ENCODE measurements at places on chromosomes 11 and 22.

GRCh38 chr11:102614031-102614430 lies 11.1 kb downstream of the MMP20 start:
- H3K36me3 ChIP-seq = no peaks in the 10 kb centered on the region
- no peak for DNase-seq
- H3K4me3 ChIP-seq = no peak overlapping the region
- peaks cover 3% of the 10 kb centered on the region for H3K4me1 ChIP-seq
- H3K27me3 ChIP-seq = no peaks in the 10 kb centered on the region

DNA sequence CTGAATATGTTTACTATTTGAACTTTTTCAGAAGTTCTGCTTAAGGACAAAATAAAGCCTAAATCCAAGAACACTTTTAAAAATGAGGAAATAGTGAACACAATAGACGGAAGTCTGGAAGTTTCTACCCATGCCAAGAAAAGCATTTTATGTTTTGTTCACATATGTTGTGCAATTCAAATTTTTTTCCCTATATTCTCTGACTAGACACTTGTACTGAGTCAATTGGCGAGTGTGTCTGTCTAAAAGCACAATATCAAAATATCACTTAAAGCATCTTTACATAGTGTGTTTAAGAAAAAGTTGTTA lies 29.2 kb downstream of the INCENP start:
- H3K4me1 ChIP-seq = no peaks in the 10 kb centered on the region
- no peak overlapping the region for H3K27ac ChIP-seq
- no peak for DNase-seq
- H3K27me3 ChIP-seq = no peaks in the 10 kb centered on the region
- H3K4me3 ChIP-seq = no peak overlapping the region

DNA sequence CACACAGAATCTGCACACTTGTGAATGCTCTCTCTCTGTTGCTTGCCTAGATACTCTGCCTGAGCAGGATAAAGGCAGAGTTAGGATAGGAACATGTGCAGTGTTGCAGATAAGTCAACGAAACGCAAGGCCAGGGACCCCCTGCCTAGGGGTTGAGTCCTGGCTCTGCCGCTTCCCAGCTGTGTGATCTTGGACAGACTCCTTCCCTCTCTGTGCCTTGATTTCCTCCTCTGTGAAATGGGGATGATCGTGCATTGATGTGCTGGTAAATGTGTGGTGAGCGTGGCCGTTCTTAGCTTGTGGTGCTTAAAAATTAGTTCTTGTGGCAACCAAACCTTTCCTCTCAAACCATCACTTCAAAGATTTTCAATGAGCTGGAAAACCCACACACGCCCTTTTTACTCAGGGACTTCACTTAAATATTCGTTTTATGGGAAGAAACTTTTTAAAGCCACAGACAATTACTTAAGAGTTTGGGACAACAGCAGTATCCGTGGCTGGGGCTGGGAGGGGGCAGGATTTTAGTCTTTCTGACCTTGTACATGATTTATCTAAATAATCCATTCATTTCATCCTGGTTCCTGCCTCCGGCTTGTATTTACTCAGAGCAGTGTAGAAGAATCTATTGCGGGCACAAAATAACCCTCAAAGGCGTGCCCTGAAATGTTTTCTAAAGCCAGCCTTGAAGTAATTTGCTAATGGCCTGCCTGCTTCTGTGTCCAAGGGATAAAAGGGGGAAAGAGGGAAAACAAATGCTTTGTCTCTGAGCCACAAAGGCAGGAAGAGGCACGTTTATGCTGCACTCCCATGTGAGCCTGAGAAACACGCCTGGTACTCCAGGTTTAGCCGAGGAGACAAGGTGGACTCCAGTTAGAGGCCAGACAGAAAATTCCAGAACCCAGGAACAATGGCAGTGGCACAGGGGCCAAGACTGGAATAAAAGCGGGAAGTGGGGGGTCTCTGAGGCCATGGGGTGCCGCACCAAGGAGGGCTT lies 85.0 kb upstream of the CRYBB3 start:
- H3K4me1 ChIP-seq = peaks cover 37% of the 10 kb centered on the region
- no peak overlapping the region for H3K4me3 ChIP-seq
- peak overlapping the region; percentile 78 for H3K27ac ChIP-seq

DNA sequence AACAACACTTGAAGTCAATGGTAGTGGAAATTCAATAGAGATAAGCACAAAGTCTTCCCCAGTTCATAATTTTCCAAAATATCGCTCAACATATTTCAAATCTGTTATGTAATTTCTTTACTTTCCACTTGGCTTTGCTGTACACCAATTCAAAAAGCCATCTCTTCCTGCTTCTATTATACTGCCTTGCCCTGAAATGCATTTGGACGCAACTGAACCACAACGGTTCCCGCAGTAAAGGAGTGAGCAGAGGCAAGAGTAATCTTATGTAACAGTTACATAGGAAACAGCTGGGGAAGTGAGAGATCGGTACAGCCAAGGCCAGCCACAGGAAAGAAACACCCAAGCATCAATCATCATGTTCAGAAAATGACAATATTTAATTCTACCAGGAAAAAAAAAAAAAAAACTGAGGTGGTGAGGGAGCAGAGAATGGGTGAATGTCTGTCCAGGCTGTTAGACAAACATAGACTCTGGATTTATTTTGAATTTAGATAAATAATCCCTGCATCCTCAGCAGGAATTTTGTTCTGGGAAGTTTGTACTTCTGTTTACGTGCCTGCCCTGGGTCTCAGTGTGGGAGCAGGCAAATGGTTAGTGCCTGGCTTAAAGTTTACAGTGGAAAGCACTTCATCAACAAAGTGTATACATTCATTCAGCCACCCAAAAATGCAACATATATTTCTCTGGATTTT lies 392.2 kb downstream of the ETS1 start:
- H3K4me3 ChIP-seq = no peak overlapping the region
- no peaks in the 10 kb centered on the region for H3K27me3 ChIP-seq
- no peak overlapping the region for H3K27ac ChIP-seq
- peaks cover 15% of the 10 kb centered on the region for H3K4me1 ChIP-seq
- no peak for DNase-seq
- H3K36me3 ChIP-seq = no peaks in the 10 kb centered on the region

GRCh38 chr11:36455658-36456111 lies 54.4 kb downstream of the TRAF6 start:
- DNase-seq = no peak
- H3K27ac ChIP-seq = peak overlapping the region; percentile 58
- H3K36me3 ChIP-seq = peaks cover 35% of the 10 kb centered on the region
- H3K4me1 ChIP-seq = peaks cover 12% of the 10 kb centered on the region

DNA sequence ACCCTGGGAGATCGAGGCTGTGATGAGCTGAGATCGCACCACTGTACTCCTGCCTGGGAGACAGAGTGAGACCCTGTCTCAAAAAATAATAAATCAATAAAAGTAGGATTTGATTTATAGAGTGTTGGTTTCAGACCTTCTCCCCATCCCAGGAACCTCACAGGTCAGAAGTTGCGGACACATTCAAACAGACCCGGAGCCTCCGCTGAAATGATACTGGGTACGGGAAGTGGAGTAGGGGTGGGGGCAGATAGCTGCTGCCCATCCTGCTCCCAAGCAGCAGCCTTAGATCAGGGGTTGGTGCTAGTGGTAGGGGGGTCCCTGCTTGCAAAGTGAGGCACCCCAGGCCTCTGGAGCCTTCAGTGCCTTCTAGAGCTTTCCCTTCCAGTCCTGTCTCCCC lies 7.8 kb downstream of the PRDM11 start:
- no peak overlapping the region for H3K27ac ChIP-seq
- peaks cover 11% of the 10 kb centered on the region for H3K4me1 ChIP-seq
- no peaks in the 10 kb centered on the region for H3K27me3 ChIP-seq
- DNase-seq = no peak
- H3K36me3 ChIP-seq = no peaks in the 10 kb centered on the region
- H3K4me3 ChIP-seq = no peak overlapping the region

DNA sequence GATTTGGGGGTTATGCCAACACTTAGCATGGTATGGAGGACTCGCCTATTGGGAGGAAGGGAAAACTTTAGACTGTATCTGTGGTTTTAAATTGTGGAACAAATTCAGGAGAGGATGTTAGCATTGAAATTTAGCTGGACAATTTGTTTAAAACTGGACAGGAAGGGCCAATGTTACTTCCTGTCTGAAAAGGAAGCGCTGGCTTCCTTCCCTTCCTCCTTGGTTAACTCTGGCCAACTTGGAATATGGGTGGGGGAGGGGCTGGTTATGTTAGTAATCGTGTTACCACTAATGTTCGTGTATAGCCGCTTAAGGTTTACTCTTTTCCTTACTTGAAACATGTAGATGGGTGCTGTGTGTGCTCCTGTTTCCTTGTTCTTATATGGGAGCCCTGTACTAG lies 13.9 kb downstream of the CTNND1 start:
- H3K4me1 ChIP-seq = peaks cover 92% of the 10 kb centered on the region
- no peak for DNase-seq
- H3K27ac ChIP-seq = peak overlapping the region; percentile 93
- no peaks in the 10 kb centered on the region for H3K27me3 ChIP-seq
- no peak overlapping the region for H3K4me3 ChIP-seq
- H3K36me3 ChIP-seq = peaks cover 11% of the 10 kb centered on the region

DNA sequence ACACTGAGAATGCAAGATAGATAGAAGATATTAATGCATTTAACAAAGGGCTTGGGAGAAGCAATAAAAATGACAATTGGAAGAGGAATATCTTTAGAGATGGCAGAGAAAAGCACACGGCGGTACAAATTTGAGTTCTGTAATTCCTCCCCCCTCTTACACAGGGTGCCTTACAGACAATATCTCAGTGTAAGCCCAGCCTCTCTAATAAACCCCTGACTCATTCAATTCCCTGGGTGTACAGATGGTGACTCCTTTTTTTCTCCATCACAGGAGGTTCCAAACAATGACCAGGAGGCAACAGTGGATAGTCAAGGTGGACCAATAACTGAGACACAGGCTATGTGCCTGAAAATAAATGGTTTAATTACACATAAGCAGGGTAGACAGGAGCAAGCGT lies 598.6 kb downstream of the OPCML start:
- no peak for DNase-seq
- no peaks in the 10 kb centered on the region for H3K4me1 ChIP-seq
- H3K27me3 ChIP-seq = no peaks in the 10 kb centered on the region

DNA sequence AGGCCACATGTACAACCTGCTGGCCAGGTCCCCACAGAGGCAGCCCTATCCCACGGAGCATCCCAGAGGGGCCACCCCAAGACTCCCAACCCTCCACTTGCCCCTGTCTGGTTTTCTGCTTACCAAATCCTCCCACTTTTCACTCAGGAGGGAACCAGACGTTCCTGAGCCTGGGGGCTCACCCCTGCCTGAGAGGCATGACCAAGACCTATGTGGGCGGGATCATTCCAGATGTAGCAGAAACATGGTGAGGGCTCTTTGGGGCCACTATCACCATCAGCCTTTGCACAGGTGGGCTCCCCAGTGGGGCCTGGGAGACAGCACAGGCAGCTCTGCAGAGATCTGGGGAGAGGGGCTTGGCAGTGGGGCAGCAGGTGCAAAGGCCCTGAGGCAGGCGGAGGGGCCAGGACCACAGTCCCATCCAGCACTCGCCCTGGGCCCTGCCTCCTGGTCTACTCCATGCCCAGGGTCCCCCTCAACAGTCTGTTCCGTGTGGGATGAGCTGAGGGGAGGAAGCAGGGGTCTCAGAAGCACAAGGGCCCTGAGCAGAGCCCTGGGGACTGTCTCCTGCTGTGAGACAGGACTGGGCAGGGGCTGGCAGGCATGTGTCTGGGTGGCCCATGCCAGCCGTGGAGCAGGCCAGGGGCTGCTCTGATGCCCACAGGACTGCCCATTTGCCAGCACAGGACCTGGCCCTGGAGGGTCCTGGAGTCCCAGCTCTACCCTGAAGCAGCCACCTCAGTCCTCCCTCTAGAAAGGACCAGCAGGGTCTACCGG lies 9.4 kb downstream of the PIM3 start:
- peaks cover 4% of the 10 kb centered on the region for H3K36me3 ChIP-seq
- no peak for DNase-seq
- peak overlapping the region; percentile 12 for H3K27ac ChIP-seq
- no peaks in the 10 kb centered on the region for H3K27me3 ChIP-seq
- peaks cover 4% of the 10 kb centered on the region for H3K4me1 ChIP-seq

GRCh38 chr11:115670538-115671205 lies 166.5 kb upstream of the CADM1 start:
- H3K4me1 ChIP-seq = no peaks in the 10 kb centered on the region
- no peaks in the 10 kb centered on the region for H3K27me3 ChIP-seq
- no peak overlapping the region for H3K27ac ChIP-seq
- no peaks in the 10 kb centered on the region for H3K36me3 ChIP-seq

- no peak overlapping the region for H3K27ac ChIP-seq
- DNase-seq = no peak
- no peaks in the 10 kb centered on the region for H3K4me1 ChIP-seq
- no peak overlapping the region for H3K4me3 ChIP-seq
- no peaks in the 10 kb centered on the region for H3K27me3 ChIP-seq
- H3K36me3 ChIP-seq = no peaks in the 10 kb centered on the region
These were observed 378.8 kb downstream of the DYNC2H1 start for GRCh38 chr11:103488031-103488461.

DNA sequence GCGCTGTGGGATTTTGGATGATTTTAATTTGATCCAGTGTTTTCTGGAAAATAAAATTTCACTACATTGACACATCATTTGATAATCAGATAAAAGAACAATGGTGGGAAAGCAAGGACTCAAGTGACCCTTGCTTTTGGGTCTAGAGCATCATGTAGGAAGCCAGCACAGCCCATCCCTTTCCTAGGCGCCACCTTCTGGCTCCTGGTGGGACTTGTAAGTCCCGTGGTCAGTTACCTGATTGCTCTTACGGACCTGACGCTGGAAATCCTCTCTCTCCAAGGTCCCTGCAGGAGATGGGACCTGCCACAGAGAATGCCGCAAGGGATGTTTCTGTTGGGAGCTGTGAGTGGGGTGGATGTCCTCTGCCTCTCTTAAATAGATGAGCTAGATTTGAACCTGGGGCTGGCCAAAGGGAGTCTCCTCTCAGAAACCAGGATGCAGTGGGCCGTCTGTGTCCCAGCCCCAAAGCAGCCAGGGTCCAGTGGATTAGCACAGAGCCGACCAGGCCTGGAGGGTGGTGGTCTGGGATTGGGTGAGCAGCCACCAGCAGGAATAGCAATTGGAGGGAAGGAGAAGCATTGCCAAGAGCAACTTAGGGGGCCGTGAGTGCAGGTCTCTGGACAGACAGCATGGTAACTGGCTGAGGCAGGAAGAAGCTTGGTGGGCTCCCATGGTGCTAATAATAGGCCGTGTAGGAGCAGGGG lies 21.7 kb downstream of the TIMP3 start:
- H3K36me3 ChIP-seq = no peaks in the 10 kb centered on the region
- peaks cover 8% of the 10 kb centered on the region for H3K4me1 ChIP-seq
- H3K27ac ChIP-seq = no peak overlapping the region
- H3K4me3 ChIP-seq = no peak overlapping the region
- no peaks in the 10 kb centered on the region for H3K27me3 ChIP-seq

DNA sequence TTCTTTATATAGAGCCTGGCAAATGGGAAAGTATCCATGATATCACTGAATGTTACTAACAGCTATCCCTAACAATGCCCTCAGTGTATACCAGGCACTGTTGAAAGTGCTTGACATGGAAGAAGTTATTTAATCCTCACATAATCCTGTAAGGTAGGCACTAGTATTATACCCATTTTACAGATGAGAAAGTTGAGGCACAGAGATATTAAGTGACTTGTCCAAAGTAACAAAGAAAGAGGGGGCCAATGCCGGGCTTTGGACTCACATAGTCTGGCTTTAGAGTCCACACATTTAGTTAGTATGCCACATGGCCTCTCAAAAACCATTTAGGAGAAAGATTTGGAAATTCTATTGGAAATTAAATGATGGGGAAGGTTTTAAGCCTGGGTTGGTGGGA lies 220.8 kb upstream of the PLET1 start:
- no peaks in the 10 kb centered on the region for H3K27me3 ChIP-seq
- H3K4me3 ChIP-seq = no peak overlapping the region
- no peaks in the 10 kb centered on the region for H3K4me1 ChIP-seq

Measured in RWPE2 (cell line).